AG04449 (cell line): ENCODE measurements at places on chromosomes 3 and 15.

DNA sequence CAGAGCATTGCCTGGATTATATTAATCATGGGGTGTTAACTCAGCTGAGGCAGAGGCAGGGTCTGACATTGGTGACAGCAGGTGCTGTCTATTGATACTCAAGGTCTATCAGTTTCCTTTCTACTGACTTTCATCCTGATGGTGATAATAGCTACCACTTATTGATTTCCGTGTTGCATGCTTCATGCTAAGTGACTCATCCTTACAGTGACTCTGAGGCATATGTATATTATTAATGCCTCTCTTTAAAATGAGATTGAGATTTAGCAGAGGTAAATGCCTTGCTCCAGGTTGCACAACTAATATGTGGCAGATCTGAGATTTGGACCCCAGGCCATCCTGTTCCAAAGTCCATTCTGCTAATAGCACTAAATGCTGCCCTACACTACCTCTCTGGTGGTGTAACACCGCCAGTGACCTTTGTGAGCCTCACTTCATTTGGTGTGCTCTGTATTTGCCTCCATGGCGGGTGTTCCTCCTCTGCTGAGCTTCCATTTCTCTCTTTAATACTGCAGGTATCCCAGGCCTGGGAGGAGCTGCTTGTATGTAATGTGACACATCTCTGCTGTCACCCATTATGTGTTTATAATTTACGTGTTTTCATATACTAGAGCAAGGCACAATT, 50.4 kb downstream of the GPR171 start:
- DNase-seq = no peak

DNA sequence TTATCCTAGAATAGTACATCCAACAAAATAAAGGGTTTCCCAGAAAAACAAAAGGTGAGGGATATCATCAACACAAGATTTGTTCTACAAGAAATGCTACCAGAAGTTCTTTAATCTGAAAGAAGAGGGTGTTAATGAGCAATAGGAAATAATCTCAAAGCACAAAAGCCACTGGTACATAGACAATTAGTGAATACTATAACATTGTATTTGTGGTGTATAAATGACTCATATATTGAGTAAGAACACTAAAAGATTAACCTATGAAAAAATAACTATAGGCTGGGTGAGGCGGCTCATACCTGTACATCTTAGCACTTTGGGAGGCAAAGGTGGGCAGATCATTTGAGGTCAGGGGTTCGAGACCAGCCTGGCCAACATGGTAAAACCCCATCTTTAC, 210.2 kb upstream of the SLITRK3 start:
- DNase-seq = no peak

GRCh38 chr3:25748189-25748588, 35.1 kb downstream of the NGLY1 start:
- DNase-seq = no peak

GRCh38 chr3:152879130-152879789, 44.3 kb downstream of the P2RY1 start:
- DNase-seq = no peak

DNA sequence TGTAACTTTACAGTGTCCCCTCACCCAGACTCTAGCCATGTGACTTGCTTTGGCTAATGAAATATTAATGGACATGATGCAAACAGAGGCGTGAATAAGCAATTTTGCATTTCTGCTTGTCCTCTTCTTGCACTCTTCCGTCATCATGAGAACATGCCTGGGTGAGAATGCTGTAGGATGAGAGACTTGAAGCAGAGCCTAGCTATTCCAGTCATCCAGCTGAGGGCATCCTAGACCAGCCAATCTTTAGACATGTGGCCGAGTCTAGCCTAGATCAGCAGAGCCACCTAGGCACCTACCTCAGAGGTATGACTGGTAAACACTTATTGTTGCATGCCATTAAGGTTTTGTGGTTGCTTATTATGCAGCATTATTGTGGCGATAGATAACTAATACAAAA, 450.5 kb upstream of the AZI2 start:
- DNase-seq = no peak
